Omental fat pad (tissue), 4 donors: ENCODE measurements at places on chromosomes 1 and 21. TPM values are rescaled to one million over a fixed set of nuclear protein-coding genes. Genes with fewer than 3 reads are reported as not detected.

The CD2 gene
- 3.1 TPM for total RNA-seq

- DNase-seq: no peak
Observed at GRCh38 chr1:178579095-178579494, 66.2 kb downstream of the TEX35 start.

DNA sequence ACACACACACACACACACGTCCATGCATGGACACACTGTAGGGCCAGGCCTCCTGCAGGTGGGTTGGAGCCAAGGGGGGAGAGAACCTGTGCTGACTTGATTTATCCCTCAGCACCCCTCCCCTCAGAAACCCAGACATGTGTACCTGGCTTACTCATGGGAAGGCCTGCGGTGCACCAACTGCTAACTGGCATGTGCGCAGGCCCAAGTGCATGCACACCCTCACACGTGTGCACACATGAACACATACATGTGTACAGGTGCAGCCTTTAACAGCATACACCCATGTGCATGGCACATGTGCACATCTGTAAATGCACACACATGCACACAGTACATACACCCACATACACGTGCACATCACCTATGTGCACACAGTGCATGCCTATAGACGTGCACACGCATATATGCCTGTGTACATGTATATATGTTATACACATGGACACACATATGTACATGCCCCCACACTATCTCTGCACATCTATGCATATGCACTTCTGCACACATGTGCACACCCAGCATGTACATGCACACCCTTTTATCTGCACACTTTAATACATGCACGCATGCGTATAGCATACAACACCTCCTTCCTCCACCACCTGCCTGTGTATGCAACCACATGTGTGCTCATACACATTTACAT, 67.5 kb downstream of the TRIM11 start:
- no peak for DNase-seq

The C8B gene
- not detected for total RNA-seq

GRCh38 chr21:38712071-38712470, 93.7 kb upstream of the ETS2 start:
- no peak for DNase-seq

GRCh38 chr1:236067854-236068454, 3.1 kb upstream of the NID1 start:
- no peak for DNase-seq

DNA sequence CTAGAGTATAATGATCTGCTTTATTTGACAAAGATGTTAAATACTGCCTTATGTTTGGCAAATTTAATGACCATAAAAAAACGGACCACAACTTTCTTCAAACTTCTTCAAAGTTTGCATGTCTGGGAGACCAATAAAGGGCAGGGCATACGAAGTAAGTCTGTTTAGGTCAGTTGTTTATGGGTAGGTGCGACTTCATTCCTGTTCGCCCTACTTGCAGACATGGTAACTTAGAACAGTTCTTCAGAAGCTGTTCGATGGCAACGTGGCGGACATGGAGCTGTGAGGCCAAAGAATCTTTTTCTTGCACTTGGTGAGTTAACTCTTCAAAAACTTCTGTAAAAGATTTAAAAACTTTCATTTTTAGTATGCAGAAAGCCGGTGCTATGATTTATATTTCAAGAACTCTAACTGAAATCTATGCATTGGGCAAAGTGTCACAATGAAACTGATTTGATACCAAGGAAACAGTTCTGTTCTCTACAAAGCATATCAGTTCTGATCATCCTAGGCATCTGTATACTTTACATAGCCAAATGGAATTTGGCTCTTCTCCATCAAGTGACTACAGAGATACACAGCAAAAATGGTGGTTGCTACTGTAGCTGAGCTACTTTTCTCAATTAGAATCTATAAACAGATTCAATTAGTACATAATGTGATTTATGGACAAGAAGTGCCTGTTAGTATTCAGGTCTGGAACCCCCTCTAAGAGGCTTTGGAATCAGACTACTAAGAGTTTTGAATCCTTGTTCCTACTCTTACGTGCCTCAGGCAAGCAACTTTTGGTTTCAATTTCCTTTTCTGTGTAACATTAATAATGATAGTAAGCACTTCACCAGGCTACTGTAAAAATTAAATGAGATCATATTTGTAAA, 25.7 kb downstream of the C21orf91 start:
- DNase-seq: no peak

The TRIM45 gene
- 2.0 TPM for total RNA-seq

The BSND gene
- total RNA-seq: not detected

GRCh38 chr1:8402109-8402710, 84.3 kb downstream of the SLC45A1 start:
- no peak for DNase-seq

The RNASEL gene
- total RNA-seq: 12.6 TPM

DNA sequence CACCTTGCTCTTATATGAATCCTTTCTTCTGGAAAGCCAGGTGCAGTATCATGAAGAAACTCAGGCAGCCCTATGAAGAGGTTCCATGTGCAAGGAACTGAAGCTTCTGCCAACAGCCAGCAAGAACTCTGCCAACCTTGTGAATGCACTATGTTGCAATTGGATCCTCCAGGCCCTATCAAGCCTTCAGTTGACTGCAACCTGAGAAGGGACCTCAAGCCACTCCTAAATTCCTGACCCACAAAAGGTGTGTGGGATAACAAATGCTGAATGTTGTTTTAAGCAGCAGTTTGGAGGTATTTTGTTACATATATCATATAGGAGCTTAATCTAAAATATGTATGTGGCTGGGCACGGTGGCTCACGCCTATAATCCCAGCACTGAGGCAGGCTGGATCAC, 84.0 kb downstream of the RERE start:
- no peak for DNase-seq

DNA sequence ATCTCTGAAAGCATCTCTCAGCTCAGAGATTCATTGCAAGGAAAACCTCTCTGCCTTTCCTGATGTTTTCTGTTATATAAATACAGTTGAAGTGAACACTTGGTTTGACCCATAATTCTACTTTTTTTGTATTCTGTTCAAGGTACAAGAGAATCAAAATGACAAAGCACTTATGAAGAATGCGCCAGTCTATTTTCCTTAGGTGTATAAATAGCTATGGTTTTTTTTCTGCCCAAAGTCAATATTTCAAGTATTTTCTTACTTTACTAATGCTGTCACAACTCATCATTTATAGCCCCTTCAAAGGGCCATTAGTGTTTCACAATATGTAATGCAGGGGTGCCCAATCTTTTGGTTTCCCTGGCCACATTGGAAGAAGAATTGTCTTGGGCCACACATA, 142.5 kb upstream of the C1orf105 start:
- DNase-seq: no peak

- DNase-seq: no peak
Observed at GRCh38 chr21:34843562-34843961, 174.8 kb downstream of the CLIC6 start.

DNA sequence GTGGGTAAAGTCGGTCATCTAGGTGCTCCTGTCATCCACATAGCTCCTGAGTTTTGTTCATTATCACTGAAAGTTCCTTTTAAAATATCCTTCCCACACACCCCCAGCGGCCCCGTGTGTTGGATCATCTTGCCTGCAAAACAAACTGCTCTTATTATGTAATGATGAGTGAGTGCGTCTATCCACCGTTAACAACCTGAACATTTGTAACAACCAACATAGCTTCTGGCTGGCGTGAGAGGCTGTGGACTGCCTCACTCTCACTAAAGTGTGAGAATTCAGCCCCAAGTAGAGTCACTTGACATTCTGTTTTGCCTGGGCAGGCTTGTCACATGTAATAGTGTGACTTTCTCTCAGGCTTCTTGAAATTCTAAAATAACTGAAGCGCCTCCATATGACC, 14.5 kb upstream of the KCNA2 start:
- no peak for DNase-seq

The TESK2 gene
- total RNA-seq: 3.4 TPM

DNA sequence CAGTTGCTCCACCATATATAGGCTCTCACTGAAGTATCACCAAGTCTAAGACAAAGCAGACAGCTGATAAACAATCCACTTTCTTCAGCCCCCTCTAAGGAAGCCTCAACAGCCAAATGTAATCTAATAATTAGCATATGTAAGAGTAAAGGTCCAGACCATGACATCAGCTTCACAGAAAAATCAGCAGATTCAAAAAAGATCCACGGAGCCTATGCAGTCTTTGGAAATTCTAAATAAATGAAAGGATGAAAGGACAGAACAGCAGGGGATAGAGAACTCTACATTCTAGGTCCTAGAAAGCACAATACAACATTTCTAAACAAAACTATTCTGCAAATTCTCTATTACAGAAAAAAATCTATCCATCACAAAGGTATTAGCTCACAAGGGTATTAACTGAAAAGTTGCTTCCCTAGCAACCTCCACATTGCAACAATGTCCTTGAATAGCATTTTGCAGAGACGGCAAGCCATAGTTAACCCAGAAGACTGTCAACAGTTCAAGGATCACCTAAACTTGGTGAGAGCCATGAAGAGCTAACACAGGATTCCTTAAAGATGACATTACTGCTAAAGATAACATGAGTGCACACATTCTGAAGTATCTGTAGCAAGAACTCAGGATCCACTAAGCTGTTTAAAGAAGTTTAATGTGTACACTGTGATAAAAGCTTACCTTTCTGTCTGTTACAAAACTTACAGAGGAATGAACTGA, 74.3 kb downstream of the SIPA1L2 start:
- no peak for DNase-seq

DNA sequence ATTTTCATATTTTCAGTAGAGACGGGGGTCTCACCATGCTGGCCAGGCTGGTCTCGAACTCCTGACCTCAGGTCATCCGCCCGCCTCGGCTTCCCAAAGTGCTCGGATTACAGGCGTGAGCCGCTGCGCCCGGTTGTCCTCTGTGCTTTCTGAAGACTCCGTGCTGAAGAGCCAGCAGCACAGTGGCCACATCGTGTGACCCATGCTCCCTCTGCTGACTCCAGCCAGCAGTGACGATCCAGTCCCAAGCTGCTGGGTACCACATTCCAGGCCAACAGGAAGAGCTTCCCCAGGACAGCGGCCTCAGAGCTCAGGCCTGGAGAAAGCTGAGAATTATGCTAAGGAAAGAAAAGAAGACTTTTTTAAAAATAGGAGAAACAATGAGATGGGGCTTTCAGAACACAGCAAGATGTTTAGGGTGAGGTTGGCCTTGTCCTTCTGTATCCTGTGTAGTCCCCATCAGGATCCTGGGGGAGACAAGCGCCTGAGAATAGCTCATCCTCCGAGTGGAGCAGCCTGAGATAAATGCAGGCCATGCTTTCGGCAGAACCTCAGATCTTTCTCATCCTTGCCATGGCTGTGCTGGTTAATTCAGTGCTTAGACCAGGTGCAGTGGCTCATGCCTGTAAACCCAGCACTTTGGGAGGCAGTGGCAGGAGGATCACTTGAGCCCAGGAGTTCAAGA, 207.1 kb downstream of the SLC35F3 start:
- no peak for DNase-seq

GRCh38 chr1:53822931-53823330, 15.2 kb downstream of the NDC1 start:
- DNase-seq: no peak

The CENPF gene
- total RNA-seq: 1.0 TPM

The RAB7B gene
- 5.0 TPM for total RNA-seq

GRCh38 chr1:37449936-37450335, 24.4 kb upstream of the ZC3H12A start:
- no peak for DNase-seq

The LCE1E gene
- not detected for total RNA-seq

The ADORA1 gene
- 3.0 TPM for total RNA-seq

GRCh38 chr1:115828101-115829022, 12.6 kb downstream of the NHLH2 start:
- no peak for DNase-seq

- no peak for DNase-seq
Observed at GRCh38 chr1:78541479-78541878, 50.7 kb downstream of the PTGFR start.

- DNase-seq: no peak
Observed at GRCh38 chr1:11340233-11340632, 67.2 kb downstream of the UBIAD1 start.

GRCh38 chr1:169271098-169271497, 96.5 kb downstream of the NME7 start:
- DNase-seq: no peak

The VPS13D gene
- total RNA-seq: 97.6 TPM

- no peak for DNase-seq
Observed at GRCh38 chr1:11839727-11840705, 7.6 kb downstream of the NPPA start.

GRCh38 chr1:247401310-247402119, 14.5 kb upstream of the NLRP3 start:
- DNase-seq: no peak

The AVPR1B gene
- not detected for total RNA-seq

GRCh38 chr1:196160066-196160795, 448.0 kb downstream of the KCNT2 start:
- DNase-seq: no peak

- DNase-seq: no peak
Observed at GRCh38 chr1:92509619-92510018, 22.9 kb upstream of the GFI1 start.

DNA sequence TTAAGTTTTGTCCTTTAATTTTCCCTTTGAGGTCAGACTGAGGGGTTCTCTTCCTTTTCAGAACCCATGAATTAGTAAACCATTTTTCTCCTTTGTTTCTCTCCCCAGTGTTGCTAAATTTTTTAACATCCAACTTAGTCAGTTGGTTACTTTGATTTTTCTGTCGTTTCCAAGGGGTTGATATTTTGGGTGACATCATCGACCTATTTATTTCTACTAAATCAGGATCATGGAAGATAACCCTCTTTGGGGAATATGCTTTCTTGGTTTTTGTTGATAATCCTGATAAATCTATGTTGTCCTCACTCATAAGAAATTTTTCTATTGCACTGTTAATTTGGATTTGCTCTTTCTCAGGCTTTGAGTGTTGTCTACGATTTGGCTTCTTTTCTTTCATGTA, 40.9 kb downstream of the LRRC53 start:
- DNase-seq: no peak

GRCh38 chr1:215005078-215005477, 77.5 kb upstream of the KCNK2 start:
- DNase-seq: no peak

- DNase-seq: no peak
Observed at GRCh38 chr1:174262349-174263241, 103.3 kb downstream of the RABGAP1L start.

GRCh38 chr1:214582289-214582891, 20.6 kb upstream of the CENPF start:
- no peak for DNase-seq

DNA sequence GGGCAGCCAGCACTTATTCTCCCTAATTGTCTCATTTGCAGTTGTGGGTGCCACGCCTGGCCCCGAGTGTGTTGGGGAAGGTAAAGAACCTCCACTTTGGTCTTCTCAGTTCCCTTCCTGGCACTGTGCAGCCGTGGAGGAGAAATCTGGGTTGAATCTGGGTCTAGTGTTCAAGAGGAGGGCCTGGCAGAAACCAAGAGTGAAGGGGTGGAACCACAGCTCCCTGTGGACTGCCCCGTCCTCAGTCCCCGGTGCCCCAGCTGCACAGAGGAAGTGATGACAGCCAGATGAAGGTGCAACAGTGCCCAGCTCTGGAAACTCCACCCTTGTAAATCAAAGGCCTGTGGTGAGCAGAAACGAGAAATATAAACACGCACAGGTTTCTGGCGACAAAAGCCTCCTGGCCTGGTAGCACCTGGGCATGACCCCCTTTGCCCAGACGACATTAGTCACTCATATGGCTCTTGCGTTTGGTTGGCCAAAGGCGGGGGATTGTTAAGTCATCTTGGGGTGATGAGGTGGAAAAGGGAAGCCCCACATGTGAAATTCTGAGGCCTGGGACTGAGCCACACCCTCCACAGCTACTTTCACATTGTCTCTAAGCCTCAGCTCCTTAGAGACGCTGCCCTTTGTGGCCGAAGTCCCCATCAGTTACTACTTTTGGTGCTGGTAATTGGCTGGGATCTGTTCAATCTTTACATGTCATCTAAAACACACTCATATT, 4.2 kb upstream of the ECE1 start:
- no peak for DNase-seq
